Stimulated activated CD8-positive, alpha-beta memory T cell treated with anti-CD3 and anti-CD28 coated beads, Interleukin-7, amount 100 ng/mL, for 48 hours (primary cell): ENCODE measurements at places on chromosomes 1 and 21.

DNA sequence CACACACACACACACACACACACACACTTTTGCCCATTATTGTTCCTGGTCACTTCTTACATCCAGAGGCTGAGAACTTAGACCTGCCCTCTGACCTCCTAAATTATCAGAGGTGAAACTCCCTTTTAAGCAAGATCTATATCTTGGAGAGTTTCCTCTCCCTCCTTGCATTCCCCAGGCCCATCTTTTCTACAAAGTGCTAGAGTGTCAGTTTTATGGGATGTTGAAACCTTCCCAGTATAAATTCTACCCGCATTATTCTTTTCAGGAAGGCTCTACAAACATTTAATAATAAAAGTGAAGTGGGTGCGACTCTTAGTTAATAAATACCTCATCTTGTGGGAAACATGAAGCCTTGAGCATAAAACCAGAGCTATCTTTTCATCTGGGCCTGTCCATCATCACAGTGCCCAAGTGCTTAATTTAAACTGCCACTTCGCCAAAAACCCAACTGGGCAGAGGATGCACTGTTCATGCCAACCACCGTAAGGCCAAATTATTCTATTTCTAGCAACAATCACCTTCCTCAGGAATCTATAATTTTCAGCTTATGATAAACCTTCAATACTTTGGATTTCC, 458.2 kb upstream of the RUNX1 start:
- DNase-seq = no peak

DNA sequence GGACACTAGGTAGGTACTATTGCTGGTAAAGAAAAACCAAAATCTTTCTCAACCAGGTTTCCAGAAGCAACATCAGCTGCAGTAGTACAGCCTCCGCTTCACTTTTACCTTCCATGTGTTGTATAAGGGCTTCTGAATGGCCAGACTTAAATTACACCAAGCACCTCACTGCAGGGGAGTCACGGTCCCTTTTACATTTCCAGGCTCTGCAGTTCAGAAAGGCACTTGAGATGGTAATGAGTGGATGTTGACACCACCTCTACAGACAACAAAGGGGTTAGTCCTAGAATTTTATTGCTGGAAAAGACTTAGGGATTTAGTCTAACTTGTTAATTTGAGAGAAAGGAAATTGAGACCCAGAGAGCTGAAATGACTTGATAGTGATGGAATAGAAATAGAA, 12.0 kb upstream of the DUSP12 start:
- DNase-seq = no peak

DNA sequence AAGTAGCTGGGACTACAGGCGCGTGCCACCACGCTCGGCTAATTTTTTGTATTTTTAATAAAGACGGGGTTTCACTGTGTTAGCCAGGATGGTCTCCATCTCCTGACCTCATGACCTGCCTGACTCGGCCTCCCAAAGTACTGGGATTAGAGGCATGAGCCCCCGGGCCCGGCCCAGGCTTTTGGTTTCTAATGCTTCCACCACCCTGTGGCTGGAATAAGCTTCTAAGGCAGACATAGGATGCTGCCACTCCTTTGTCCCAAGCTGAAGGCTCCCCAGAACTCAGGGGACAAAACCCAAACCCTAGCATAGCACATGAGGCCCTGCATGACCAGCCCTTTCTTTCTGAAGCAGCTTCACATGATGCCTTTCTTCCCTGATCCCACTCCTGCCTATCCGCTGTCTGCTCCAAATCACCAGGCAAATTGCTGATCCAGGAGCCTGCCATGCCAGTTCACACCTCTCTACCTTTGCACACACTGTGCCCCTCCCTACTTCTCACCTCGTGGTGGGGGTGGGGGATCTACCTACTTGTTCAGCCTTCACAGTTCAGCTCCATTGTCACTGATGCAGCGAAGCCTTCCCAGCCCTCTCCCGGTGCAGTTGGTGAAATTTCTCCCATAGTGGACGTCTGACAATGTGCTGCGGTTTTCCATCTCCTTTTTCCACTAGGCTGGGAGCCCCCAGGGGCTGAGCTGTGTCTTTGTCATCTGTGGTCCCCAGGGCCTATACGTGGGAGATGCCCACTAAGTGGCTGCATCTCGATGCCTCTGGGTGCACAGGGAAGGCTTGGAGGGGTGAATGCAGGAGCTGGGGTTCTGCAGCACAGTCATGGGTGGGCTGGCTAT, 6.9 kb downstream of the PTPRU start:
- no peak for DNase-seq

DNA sequence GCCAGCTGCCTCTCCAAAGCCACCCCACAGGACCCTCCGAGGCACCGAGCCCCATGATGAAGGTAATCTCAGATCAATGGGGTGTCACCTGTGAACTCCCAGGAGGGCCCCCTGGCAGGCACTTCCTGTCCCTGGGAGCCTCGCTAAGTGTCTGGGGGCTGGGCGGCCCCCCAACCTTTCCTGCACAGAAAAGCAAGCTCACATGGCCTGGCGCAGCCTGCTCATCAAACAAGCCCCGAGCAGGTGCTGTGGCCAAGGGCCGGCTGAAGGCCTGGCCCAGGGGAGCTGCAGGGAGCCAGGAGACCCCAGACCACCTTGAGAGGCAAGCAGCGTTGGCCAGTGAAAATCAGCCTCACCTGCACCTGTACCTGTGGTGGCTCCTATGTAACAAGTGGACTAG, 2.9 kb downstream of the RIPK4 start:
- DNase-seq = no peak

GRCh38 chr1:115643225-115643624, 1.5 kb downstream of the VANGL1 start:
- no peak for DNase-seq

DNA sequence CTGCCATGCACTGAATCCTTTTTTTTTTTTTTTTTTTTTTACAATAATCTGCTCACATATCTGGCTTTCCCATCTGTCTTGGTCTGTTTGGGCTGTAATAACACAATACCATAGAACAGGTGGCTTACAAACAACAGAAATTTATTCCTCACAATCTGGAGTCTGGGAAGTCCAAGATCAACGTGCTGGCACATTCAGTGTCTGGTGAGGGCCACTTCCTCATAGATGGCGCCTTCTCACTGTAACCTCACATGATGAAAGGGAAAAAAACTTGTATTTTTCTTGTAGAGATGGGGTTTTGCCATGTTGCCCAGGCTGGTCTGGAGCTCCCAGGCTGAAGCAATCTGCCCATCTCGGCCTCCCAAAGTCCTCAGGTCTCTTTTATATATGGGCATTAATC, 13.0 kb upstream of the PARP1 start:
- DNase-seq = no peak

DNA sequence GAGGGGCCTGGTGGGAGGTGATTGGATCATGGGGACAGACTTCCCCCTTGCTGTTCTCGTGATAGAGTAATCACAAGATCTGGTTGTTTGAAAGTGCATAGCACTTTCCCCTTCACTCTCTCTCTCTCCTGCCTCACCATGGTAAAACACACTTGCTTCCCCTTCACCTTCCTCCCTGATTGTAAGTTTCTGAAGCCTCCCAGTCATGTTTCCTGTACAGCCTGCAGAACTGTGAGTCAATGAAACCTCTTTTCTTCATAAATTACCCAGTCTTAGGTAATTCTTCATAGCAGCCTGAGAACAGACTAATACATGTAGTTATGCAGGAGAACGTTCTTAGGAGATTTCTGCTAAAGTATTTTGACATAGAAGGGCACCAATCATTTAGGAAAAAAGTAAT, 59.9 kb upstream of the FBXO28 start:
- no peak for DNase-seq

GRCh38 chr1:81708250-81708649, 92.5 kb upstream of the ADGRL2 start:
- no peak for DNase-seq

DNA sequence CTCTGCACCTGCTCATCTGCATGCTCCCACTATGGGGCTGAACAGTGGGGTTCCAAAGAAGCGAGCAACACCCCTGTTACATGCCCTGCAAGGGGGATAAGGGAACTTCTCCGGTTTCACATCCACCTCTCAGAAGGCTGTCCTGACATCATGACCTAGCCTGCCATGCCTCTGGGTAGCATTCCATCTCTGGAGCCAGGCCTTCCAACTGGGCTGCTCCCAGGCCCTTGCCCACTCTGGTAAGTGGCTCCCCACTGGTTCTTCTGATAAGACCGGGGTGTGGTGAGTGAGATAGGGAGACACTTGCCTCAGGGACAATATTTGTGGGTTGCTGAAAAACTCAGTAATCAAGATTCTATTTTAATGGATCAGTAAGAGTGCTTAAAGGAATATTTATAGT, 57.8 kb downstream of the KCNJ15 start:
- no peak for DNase-seq

- DNase-seq = no peak
Measured at GRCh38 chr1:6260961-6261614, at the start of gene GPR153. Gene GPR153, minus strand, starts transcription at chr1:6261098. Its CDS starts 6,193 bp downstream, at chr1:6254905.

- DNase-seq = no peak
Measured at GRCh38 chr1:231049121-231049979, 9.3 kb upstream of the FAM89A start.
